ENCODE measurements at places on chromosomes 1 and 21.

DNA sequence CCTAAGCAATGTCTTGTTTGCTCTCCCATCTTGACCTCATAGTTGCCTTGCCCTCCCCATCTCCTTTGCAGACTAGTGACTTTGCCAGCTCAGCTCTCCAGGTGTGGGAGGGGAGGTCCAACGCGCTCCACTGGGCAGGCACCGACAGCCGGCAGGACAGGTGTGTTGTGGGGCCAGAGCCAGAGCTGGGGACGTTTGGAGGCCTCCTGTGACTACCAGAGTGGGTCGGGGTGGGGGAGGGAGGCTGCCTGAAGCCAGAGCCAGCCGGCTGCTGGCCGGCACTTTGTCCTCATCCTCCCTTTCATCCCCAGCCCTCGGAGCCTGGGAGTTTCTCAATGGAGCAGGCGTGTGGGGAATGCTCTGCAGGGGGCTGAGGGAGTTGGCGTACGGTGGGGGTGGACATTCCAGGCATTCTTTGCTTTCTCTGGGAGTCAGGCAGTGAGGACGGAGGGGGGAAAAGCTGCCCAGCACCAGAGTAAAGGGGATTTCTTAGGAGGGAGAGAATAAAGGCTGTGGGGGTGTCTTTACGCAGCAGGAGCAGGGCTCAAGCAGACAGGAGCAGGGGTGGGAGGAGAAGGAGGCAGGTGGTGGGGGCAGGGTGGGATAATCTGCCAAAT lies 20.2 kb downstream of the NUAK2 start:
- DNase-seq, result no peak

- DNase-seq, result peak; percentile 81
Observed at GRCh38 chr1:21270086-21270689, 20.1 kb downstream of the ECE1 start.

GRCh38 chr1:217017165-217017564 lies 293.9 kb upstream of the ESRRG start:
- DNase-seq, result no peak

DNA sequence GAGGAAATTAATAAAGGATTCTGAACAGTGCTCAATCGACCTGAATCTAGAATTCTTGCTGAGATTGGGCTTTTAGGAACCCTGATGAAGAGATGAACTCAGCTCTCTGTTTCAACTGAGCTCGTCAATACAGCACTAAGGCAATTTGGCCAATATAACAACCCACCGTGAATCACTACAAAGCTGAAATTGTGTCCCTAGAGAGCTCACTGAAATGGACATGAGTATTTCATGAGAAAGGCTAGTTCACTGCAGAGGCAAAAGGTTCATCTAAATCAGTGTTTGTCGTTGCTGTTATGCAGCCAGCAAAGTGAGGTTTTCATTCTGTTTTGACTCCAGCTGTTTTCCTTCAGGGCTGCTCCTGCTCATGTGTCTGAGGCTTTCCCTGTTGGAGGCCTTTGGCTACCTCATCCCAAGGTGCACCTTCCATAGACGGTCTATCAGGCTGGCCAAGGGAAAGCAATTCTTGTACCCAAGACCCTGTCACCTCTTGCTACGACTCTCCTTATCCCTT lies 83.5 kb downstream of the URB2 start:
- no peak for DNase-seq

DNA sequence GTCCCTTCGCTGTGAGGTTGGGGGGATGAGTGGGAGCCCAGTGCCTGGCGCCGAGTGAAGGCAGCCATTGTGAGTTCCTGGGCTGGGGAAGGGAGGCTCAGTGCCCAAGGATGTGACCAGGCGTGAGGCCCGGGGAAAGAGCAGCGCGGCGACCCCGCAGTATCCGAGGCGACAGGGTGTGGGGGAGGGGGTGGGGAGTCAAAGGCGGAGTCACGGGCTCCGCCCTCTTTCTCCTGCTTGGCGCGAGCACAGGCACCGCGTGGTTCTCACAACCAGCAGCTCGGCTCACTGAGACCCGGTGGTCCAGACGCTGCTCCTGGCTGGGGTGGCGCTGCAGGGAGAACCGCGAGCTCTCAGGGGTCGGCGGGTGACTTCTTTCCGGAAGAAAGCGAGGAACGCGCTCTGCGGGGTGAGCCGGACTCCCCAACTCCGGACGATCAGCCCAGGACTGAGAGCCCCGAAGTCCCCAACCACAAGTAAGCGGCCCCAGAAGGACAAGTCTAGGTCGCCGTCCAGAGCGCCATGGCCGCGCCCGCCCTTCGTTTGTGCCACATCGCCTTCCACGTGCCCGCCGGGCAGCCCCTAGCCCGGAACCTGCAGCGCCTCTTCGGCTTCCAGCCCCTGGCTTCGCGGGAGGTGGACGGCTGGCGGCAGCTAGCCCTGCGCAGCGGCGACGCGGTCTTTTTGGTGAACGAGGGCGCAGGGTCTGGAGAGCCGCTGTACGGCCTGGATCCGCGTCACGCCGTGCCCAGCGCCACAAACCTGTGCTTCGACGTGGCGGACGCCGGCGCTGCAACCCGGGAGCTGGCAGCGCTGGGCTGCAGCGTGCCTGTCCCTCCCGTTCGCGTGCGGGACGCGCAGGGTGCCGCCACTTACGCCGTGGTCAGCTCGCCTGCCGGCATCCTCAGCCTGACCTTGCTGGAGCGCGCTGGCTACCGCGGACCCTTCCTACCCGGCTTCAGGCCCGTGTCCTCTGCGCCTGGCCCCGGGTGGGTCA lies at the start of gene HPDL:
HPDL (plus strand) TSS at position 269 of the 997 bp plus-strand sequence; CDS start at position 523, 254 bp downstream.
- peak; percentile 51 for DNase-seq

- DNase-seq, result no peak
Observed at GRCh38 chr1:54064299-54064698, 10.9 kb downstream of the TCEANC2 start.

DNA sequence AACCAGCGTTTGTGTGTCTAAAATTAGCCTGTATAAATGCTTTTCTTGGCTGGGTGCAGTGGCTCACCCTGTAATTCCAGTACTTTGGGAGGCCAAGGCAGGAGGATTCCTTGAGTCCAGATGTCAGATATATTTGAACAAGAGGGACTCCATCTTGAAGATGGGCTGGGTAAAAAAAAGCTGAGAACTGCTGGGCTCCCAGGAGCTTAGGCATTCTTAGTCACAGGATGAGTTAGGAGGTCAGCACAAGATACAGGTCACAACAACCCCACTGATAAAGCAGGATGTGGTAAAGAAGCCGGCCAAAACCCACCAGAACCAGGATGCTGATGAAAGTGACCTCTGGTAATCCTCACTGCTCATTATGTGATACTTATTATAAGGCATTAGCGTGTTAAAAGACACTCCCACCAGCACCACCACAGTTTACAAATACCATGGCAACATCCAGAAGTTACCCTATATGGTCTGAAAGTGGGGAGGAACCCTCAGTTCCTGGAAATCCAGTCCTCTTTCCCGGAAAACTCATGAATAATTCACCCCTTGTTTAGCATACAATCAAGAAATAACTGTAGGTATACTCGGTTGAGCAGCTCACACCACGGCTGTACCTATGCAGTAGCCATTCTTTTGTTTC lies 36.2 kb upstream of the ZNF496 start:
- DNase-seq, result no peak

DNA sequence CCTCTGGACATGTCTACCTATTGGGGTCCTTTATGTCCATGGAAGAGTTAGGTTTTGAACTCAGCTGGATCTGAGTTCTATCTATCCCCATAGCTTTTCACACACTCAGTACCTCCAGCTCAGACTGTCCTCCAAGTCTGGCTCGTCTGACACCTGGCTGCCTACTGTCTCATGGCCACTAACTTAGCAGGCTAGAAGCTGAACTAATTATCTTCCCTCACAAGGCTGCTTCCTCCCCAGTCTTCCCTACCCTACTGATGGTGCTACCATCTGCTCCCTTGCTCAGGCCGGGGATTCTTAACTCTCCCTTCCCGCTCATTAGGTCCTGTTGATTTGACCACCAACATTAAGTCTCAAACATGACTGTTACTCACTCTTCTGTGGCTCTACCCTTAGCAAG lies 13.4 kb downstream of the VANGL2 start:
- no peak for DNase-seq

- no peak for DNase-seq
Observed at GRCh38 chr1:235077163-235077540, 51.5 kb downstream of the TOMM20 start.

GRCh38 chr1:23616292-23616824 lies 57.1 kb upstream of the ID3 start:
- no peak for DNase-seq

- DNase-seq, result no peak
Observed at GRCh38 chr1:74508449-74508848, 4.0 kb downstream of the LRRC53 start.

DNA sequence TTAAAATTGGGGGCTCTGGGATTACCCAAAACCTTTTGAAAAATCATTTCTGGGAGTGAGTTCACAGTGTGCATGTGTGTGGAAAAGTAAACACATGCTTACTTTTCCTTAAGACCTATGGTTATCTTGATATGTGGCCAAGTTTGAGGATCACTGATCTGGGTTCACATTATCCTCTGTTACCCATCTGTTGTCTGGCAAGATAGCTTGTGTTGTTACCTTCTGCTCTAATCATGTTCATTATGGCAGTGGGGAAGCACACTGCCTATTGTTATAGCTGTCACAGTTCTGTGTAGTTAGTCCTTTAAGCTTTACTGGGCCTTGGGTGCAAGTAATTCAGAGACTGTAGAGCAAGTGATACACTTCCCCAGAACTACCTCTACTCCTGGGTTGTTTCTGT lies 5.0 kb downstream of the CTBS start:
- DNase-seq, result no peak

- DNase-seq, result no peak
Observed at GRCh38 chr1:7298145-7298544, 473.0 kb upstream of the VAMP3 start.

- DNase-seq, result no peak
Observed at GRCh38 chr1:198906739-198907422, 268.0 kb downstream of the PTPRC start.

DNA sequence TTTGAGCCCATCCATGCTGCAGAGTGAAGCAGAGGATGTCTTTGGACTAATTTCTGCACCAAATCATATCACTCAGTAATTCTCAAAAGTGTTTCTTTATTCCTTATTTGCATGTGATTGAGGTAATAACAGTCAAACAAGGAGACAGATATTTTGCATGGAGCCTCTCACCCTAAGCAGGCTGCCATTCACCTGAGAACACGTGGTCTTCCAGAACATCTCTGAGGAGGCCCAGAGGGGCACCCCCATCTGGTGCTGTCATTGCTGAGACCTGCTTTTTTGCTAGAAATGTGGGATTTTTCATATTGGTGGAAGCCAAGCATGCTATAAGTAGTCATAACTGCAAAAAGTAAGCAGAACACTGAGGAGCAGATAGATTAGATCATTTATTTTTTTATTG lies 7.7 kb downstream of the SLC37A1 start:
- no peak for DNase-seq

- DNase-seq, result no peak
Observed at GRCh38 chr1:155437405-155437804, 116.7 kb downstream of the RUSC1 start.

DNA sequence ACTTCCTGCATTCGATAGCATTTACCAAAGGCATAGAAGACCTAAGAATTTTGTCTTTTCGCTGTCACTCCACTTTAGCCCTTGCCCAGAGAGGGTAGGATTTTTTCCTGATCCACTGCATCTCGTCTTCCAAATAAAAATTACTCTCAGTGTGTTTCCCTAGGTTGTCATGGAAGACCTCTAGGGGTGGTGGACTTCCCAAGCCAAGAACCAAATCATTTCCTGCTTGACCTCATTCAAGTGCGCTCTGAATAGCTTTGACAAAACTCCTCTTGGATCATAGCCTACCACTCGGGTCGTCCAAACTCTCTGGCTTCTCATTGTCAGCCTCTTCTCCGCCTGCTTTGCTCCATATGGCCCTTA lies 431 bp upstream of the C1orf52 start:
- no peak for DNase-seq

GRCh38 chr1:23699280-23700179 lies 7.9 kb downstream of the RPL11 start:
- no peak for DNase-seq

DNA sequence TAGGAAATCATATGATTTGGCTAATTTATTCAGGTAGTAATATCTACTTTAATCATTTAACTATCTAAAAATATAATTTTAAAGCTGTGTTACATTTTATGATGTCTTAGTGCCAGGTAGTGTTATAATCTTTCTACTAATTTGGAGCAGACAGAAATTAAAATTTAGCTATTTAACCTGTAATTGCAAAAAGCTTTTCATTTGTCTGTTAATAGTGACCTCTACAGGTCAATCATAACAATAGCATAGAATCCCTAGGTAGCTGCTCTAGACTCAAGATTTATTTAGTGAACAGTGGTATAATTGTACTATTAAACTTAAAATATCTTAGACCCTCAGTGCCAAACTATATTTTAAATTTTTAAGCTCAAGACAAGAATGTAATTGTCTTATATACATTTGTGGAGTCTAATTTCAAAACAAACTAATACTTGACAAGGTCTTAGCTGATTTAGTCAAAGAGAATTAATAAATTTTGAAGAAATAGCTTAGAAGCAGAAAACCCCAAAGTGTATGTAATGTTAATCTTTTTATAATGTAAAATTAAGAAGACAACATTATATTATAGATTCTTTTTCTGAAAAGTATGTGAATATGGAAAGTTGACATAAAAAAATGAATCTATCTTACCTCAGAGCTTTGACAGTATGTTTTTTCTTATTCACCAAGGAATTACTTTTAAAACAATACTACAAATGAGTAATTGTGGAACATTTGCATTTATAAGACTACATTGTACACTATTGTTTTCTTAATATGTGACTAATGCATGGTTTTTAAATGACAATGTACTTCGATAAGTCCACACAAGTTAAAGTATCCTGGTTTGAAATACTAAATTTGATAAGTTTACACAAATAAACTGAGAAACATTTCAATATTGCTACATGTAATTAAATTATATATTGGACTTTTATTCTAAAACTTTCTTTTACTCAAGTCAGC lies 64.1 kb upstream of the RNPC3 start:
- DNase-seq, result no peak

GRCh38 chr1:64941461-64942117 lies 24.8 kb downstream of the JAK1 start:
- no peak for DNase-seq

GRCh38 chr21:39319251-39319756 lies 5.9 kb upstream of the BRWD1 start:
- DNase-seq, result no peak

DNA sequence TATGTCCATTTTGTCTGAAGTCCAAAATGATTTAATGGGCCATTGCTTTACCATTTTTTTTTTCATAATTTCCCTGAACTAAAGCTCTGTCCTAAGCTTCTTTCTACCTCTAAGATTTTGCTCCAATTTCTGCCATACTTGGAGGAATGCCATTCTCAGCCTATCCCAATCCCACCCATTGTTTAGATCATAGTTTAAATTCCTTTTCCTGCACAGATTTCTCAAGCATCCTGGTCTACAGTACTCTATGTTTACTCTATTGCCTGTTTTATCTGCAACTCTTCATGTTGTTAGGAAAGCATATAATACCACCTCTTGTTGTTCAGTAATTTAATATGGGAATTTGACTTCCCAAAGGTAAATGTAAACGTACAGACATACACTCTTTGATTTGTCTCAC lies 30.8 kb downstream of the ADAMTS1 start:
- no peak for DNase-seq

GRCh38 chr1:116983112-116983511 lies 18.4 kb upstream of the CD101 start:
- no peak for DNase-seq
